ENCODE measurements at places on chromosomes 3 and 15.

- no peak for DNase-seq
These were observed 61.0 kb downstream of the OTOL1 start for GRCh38 chr3:161557445-161558150.

- no peak for DNase-seq
These were observed 295.7 kb downstream of the UNC13C start for GRCh38 chr15:54273928-54274327.

DNA sequence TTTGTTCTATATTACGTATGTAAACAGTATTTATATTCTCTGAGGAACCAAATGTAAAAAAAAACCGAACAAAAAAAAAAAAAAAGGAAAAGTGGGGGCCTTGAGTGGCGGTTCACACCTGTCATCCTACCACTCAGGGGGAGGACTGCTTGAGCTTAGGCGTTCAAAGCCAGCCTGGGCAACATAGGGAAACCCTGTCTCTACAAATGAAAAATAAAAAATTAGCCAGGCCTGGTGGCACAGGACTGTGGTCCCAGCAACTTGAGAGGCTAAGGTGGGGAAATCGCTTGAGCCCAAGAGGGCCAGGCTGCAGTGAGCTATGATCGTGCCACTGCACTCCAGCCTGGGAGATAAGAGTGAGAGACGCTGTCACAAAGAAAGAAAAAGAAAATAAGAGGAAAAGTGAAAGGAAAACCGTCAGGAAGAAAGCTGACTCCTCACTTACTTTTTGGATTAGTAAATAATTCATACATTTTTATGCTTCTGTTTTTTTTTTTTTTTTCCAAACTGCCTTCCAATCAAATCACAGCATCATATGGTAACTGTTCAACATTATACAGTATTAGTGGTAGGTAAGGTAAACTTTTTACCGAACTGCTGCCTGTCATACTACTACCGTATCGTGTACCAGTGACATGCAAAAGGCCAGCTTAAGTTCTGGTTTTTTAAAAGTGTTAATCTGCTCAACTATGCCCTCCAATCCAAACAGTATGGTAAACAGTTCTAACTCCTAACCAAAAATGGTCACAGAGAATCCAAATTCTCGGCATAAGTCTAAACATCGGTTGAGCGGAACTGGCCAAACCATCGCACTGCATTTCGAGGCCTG is 1.2 kb downstream of the PHC3 start:
- DNase-seq: no peak

DNA sequence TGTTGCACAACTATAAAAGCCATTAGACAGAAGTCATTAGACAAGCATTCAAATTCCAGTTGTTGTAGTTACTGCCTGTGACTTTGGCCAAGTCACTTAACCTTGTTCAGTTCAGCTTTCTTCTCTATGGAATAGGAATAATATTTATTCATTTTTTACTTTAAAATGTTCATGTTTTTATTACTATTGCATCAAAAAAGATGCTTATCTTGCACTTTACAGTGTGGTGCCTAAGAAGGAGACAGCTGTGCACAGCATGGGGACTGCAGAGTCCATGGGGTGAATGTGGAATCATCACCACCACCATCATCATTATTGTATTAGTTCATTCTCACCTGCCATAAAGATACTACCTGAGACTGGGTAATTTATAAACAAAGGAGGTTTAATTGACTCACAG is 504.2 kb downstream of the SOX2 start:
- DNase-seq: no peak

- no peak for DNase-seq
These were observed 1.5 kb upstream of the GPX1 start for GRCh38 chr3:49359623-49360022.

DNA sequence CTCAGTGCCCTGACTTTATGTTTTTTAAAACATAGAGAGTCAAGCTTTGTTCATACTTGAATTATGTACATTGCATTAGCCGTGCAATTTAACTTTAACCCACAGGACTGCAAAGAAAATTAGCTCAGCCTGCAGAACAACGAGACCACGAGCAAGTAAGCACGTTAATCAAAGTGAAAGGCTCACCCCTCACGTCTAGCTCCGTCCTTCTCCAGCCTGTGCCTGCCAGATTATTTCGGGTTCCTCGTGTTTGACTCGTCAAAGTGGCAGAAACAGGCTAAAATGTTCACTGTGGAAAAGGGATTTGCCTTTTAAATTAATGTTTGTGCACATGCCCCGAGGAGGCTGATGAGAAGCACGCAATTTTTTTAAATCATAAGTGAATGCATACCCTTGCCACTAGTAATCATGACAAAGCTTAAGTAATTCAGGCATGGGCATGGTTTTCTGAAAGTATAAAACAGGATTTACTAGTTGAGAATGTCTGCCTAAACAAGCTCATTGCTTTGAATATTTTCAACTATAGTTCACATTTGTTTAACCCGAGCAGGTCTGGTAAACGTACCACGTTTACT is 15.3 kb downstream of the ZBTB38 start:
- DNase-seq: no peak

GRCh38 chr3:47664519-47664918 is 85.9 kb upstream of the CSPG5 start:
- peak; percentile 12 for DNase-seq

DNA sequence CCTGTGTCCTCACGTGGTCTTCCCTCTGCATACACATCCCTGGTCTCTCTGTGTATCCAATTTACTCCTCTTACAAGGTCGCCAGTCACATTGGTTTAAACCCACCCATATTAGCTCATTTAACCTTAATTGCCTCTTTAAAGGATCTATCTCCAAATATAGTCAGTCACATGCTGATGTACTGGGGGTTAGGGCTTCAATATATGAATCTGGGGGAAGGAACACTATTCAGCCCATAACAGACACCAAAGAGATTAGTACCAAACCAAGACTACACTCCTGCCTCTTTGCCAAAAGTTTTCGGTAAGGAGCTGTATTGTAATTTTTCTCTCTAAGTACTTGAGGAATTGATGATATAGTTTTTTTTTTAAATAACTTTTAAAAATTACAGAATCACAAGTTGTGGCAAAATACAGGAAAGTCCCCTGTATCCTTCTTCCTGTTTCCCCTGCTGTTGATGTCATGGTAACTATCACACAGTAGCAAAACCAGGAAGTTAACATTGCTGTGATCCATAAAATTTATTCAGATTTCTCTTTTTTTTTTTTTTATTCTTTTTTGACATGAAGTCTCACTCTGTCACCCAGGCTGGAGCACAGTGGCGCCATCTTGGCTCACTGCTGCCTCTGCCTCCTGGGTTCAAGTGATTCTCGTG is 67.8 kb downstream of the SLCO3A1 start:
- no peak for DNase-seq

GRCh38 chr3:89038869-89039268 is 68.6 kb upstream of the EPHA3 start:
- no peak for DNase-seq

- no peak for DNase-seq
These were observed 486.7 kb downstream of the IL5RA start for GRCh38 chr3:2623436-2623835.

GRCh38 chr3:113532698-113533533 is 561 bp downstream of the SIDT1 start:
- DNase-seq: peak; percentile 54

- DNase-seq: no peak
These were observed 27.6 kb downstream of the ZNF592 start for GRCh38 chr15:84775867-84776449.

DNA sequence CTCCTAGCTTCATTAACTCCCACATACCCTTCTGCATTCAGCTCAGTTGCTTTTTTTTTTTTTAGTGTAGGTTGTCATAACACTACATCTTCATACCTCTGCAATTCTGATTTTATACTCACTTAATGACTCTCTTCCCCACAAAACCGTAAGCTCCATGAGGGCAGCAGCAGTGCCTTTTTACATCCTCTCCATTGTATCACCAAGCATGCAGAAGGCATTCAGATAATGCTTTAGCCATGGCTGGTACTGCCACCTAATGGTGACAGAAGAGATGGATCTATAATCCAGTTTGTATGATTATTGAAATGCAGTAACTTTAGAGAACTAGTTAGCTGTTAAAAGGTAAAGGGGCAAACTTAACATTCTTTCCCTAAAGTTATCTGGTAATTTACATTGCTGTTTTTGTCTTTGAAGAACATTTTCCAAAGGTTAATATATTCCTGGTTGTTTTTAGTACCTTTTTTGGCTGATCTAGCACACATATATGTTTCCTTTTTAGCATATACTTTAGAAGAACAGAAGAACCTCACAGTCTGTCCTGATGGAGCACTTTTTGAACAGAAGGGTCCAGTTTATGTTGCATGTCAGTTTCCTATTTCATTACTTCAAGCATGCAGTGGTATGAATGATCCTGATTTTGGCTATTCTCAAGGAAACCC is 36.8 kb downstream of the ATP1B3 start:
- no peak for DNase-seq

GRCh38 chr3:65151666-65152065 is 463.9 kb upstream of the ADAMTS9 start:
- DNase-seq: no peak

DNA sequence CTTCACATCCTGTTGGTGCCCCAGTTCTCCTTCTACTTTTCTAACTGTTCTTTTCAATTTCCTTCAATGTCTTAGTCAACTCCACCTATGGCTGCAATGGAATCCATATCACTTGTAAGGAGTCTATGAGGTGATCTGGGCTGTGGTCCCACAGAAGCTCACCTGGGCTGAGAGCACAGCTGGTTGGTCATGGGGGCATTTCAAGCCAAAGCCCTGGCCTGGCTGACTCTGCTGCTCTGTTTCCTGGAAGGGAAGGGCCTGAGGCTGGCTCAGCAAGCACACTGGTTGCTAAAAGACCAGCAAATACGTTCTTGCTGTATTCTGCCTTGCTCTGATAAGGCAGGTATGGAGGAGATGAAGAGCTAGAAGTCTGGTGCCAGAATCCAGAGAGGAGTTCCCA is 29.0 kb downstream of the AMOTL2 start:
- DNase-seq: no peak

DNA sequence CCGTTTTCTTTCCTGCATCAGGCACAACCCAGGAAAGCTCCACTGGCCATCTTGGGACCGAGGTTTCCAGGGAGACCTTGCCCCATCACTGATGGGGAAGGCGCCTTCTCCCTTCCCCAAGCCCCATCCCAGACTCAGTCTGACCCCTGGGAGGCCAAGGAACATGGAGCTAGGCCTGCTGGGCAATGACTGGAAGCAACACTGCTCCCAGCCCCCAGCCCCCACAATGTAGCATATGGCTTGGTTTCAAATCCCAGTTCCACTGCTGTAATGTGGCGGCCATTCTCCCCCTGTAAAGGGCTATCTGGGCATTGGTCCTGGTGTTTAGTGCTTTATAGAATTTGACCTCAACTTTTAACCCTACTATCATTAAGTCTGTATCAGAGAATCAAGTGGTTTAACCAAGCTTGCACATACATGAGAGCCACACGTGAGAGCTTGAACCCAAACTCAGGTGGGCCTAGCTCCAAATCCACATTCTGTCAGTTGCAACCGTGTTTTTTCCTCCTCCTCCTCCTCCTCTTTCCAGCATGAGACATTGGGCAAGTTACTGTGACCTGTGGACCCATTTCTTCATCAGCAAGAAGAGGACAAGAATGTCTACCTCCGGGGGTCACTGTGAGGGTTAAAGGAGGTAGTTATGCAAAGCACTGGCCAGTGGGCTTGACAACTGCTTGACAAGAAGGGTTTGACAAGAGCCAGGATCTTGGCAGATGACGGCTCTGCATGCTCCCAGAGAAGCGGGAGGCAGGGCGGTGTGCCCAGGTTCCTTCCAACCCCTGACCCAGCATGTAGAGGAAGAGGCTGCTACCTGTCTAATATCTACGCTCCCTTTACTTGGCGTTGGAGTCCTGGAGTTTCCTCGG is 37.4 kb downstream of the KLHL25 start:
- DNase-seq: no peak

DNA sequence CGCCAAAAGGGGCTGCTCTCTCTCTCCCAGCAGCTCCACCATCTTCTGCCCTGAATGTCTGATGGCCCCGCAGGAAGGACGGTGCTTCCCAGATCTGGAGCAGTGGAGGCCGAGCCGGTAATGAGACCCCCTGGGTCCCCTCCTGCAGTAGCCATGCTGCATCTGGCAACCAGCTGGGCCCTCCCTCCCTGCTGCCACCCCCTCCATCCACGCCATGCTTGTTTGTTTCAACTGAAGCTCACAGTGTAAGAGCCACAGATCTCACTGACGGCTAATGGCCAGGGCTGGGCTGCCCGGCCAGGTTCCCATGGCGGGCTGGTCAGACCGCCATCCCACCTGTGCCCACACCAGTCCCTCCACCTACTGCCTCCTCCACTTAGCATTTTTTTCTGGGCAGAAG is 260.8 kb downstream of the UACA start:
- no peak for DNase-seq

DNA sequence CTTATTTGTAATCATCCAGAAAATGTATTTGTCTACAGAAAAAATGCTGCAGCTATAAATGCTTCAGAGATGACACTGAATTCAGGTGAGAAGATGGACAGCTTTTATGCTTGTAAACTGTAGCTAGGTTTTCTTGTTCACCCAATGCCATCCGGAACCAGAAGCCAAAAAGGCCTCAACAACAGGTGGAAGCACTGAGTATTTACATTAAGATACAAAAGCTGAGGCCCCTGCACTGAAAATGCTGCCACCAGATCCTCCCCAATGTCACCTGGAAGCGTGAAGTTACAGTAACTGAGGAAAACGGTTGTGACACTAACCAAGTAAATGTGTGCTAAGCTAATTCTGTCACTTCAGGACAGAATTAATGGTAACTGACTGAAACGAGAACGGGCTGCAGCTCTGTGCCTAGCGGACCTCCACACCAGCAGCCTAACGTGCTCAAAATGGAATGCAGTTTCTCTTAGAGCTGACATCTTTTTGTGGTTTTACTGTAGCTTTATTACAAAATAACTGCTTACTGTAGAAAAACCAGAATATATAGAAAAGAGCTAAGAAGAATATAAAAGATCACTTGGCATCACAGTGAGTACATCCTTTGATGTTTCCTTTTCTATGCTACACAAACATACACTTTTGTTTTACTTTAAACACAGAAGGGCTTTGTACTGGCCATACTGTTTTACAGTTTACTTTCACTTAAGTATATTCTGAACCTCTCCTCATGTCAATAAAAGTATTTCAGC is 7.6 kb downstream of the CHSY1 start:
- no peak for DNase-seq

Measured in urothelium cell line (cell line).